ENCODE measurements at places on chromosomes 5 and 9.

DNA sequence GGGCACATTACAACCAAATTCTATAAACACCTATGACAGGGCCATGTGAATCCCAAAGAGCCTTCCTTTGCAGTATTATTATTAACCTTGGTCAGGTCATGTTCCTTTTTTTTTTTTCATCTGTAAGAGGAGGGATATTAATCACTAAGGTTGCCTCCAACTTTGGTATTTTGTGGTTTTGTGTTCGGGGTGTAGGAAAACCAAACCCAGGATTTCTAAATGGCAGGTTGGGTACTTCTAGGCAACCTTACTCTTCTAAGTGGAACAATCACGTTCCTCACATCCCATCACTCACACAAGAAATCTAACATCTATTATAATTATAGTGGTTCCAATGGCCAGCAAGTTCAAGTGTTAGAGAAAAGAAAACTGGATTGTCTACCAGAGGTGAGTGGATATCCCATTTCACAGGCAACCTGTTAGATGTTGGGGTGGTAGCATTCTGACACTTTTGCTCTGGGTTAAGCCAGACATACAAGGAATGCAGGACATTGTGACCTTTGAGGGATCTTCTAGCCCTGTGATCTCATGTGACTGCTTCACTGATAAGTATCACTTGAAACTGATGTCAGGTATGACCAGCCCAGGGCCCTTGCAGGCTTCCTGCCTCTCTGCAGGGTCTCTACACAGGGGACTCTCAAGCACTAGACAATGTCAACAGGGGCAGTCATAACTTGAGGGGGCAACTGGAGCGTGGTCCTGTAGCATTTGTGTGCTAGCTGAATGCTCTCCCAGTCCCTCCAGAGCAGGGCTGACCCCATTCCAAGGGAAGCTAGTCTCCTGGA is 126.2 kb upstream of the VLDLR start:
- no peak for DNase-seq

GRCh38 chr5:73359395-73359794 is 89.2 kb downstream of the FOXD1 start:
- DNase-seq = no peak

DNA sequence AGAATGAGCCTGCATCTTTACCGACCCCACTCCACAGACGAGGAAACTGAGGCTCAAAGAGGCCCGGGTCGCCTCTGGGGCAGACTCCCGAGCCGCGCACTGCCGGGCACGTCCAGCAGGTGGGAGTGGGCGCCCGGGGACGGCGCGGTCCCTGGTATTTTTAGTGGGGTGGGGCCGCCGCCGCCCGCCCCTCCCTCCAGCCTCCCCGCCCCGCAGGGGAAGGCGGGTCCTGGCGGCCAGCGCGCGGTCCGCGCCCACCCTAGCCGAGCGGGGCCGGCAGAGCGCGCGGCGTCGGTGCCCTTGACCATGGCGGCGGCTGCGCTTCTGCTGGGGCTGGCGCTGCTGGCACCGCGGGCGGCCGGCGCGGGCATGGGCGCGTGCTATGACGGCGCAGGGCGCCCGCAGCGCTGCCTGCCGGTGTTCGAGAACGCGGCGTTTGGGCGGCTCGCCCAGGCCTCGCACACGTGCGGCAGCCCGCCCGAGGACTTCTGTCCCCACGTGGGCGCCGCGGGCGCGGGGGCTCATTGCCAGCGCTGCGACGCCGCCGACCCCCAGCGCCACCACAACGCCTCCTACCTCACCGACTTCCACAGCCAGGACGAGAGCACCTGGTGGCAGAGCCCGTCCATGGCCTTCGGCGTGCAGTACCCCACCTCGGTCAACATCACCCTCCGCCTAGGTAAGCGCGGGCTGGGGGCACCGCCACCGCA is at the start of gene LAMC3:
TSS of gene LAMC3 (plus strand) at position 266 of the 710 bp plus-strand sequence. CDS start at position 307, 41 bp downstream.
- no peak for DNase-seq

DNA sequence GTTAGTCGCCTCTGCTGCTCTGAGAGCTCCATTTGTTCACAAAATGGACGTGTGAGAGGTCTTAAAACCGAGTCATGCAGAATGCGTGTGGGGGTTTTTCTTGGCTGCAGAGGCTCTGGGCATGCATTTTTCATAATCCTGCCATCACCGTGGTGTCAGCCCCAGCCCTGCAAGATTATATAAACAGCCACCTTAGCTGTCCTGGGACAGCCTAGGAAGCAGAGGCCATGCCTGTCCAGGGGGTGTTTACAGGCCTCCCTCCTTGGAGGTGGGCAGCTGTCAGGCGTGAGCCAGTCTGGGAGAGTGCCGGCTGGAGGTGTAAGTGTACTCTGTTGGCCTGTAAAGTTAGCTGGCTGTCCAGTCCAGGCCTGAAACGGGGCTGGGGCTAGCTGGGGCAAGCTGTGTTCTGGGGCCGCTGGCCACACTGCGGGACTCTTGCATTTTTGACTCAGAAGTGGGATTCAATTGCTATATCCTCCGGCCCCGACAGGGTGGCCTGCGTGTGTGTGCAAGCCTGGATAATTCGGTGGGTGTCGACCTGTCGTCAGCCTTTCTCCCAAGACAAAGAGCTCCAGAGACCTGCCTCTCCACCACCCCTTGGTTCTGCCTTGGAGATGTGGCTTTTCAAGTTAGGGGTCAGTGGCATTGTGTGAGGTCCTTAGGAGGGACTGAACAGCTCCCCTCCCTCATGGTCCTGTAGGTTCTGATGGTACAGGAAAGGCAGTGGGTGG is 2.4 kb downstream of the WNK2 start:
- no peak for DNase-seq

- no peak for DNase-seq
Observed at GRCh38 chr5:34833976-34834793, 4.8 kb upstream of the TTC23L start.

DNA sequence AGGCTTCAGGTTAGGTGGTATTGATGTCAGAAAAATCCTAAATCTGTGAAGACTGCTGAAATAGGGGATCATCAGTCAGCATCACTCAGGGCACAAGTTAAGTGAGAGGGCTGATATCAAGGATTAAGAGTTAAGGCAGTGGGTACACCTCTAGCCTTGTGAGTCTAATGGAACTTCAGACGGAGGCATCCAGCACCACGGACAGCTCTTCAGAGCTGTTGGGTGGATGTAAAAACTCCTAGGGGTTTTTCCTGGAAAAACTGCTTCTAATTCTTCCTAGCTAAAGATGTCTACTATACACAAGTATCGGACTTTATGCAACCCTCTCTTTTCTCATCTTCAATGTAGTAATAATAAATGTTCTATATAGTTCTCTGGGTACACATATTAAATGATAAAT is 165.9 kb downstream of the SH3GL2 start:
- peak; percentile 18 for DNase-seq

GRCh38 chr5:96121364-96121763 is 159.7 kb upstream of the ELL2 start:
- no peak for DNase-seq

GRCh38 chr9:6899274-6899673 is 141.5 kb downstream of the KDM4C start:
- no peak for DNase-seq

- peak; percentile 82 for DNase-seq
Observed at GRCh38 chr9:6007058-6007769, 8.2 kb downstream of the RANBP6 start.

GRCh38 chr5:38257308-38258041 is 884 bp upstream of the EGFLAM start:
- DNase-seq = no peak

- DNase-seq = no peak
Observed at GRCh38 chr5:141814064-141814964, 63.9 kb downstream of the PCDH1 start.

GRCh38 chr5:151620461-151620840 is 29.3 kb upstream of the FAT2 start:
- DNase-seq = no peak

- no peak for DNase-seq
Observed at GRCh38 chr5:2018390-2018724, 135.6 kb upstream of the IRX4 start.

DNA sequence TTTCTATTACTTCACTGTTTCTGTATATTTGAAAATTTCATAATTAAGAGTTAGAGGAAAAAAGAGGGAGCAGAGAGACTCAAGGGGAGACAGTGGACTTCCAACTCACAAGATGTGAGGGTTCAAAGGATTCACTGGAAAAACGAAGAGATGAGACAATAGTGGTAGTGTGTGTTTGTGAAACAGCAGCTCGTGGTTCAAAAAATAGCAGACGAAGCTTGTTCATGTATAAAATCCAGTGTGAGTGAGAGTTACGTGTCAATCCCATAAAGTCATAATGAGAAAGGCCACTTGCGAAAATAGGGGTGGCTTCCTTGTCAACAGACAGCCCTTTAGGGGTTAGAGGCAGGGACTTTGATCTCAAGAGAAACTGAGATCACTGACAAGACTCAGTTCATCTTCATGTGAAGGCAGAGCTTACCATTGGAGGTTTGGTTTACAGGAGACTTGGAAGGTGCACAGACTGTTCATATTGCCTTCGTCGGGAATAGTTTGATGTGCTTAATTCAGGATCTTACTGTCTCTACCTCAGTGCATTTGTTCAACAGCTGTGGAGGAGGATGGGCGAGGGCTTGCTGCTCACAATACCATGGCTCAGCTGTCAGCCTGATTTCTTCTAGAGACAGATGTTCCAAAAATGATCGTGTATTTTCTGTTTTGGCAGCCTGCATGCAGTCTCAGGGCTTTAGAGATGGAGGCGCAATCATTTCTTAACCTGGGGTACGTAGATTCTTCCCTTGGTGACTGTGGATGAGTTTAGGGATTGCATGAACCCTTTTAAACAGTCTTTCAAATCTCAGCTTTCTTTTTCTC is 105.7 kb upstream of the KLF9 start:
- DNase-seq = no peak

- no peak for DNase-seq
Observed at GRCh38 chr5:132797651-132798050, 15.5 kb upstream of the SOWAHA start.

DNA sequence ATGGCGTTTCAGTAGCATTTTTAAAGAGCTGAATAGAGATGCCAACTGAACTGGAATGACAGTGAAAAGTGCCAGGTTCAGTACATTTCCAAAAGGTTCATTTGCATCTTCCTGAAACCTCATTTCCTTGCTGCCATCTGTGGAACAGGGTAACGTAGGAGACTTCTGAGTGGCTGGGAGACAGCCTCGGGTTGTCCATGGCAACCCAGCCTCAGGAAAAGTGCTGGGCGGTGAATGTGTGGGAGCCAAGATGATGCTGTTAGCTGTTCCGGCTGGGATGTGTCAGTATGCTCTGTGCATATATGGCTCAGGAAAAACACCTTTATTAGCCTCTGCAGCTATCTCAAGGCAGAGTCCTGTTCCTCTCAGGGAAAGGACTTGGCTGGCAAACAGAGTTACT is 87.5 kb downstream of the KLHL3 start:
- no peak for DNase-seq

DNA sequence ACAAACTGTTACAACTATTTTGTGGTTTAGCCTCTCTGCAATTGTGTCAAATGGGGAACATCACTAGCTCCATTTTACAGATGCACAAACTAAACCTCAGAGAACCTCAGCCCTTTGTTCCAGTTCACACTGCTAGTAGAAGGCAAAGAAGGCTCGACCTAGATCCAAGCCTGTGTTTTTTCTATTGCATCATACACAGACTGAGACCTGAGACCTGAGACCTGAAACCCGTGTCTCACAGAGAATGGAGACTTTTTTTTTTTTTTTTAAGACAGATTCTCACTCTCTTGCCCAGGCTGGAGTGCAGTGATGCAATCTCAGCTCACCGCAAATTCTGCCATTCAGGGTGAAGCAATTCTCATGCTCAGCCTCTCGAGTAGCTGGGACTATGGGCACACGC is 120.8 kb downstream of the GALNT10 start:
- no peak for DNase-seq

DNA sequence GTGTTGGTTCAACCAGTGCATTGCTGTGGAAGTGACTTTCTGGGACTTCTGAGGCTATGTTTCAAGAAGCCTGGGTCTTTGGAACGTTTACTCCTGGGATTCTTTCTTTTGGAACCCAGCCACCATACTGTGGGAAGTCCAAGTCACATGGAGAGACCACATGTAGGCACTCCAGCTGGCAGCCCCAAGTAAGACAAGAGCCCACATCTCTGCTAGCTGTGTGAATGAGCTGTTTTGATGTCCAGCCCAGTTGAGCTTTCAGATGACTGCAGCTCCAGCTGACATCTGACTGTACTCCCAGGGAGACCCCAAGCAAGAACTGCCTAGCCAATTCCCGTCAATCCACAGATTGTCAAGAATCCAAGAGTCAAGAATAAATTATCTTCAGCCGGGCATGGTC is 60.1 kb upstream of the SPATA31D4 start:
- DNase-seq = peak; percentile 31

DNA sequence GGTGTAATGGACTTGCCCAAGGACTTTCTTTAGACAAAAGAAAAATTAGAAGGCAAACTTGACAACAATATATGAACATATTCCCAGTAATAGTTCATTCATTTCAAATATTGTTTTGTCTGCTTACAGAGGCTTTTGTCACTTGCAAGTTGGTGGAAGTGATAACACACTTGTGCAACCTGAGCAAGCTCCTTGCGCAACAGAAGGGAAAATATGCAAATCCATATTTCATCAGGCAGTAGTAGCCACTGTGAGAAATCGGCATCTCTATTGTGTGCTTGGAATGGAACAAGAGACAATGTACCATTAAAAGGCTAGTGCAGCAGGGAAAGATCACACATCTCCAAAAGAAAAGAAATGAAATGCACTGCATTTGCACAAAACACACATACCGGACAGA is 125.3 kb upstream of the RASEF start:
- DNase-seq = no peak

GRCh38 chr5:36689225-36689624 is 82.8 kb downstream of the SLC1A3 start:
- peak; percentile 87 for DNase-seq

GRCh38 chr9:79644601-79645000 is 72.8 kb downstream of the TLE4 start:
- DNase-seq = no peak

- no peak for DNase-seq
Observed at GRCh38 chr5:88394536-88395175, 126.0 kb upstream of the TMEM161B start.

GRCh38 chr9:137105814-137106661 is 8.5 kb downstream of the DPP7 start:
- DNase-seq = no peak

- DNase-seq = peak; percentile 96
Observed at GRCh38 chr5:115366223-115366622, 69.8 kb upstream of the CCDC112 start.

- DNase-seq = no peak
Observed at GRCh38 chr5:178104492-178104891, 8.8 kb upstream of the N4BP3 start.

Data from fibroblast of skin of right biceps (primary cell).